ENCODE measurements at places on chromosomes 5 and 9.

- DNase-seq: no peak
These were observed 84.8 kb downstream of the KDM4C start for GRCh38 chr9:6842584-6842947.

- DNase-seq: no peak
These were observed 388.3 kb upstream of the CHD1 start for GRCh38 chr5:99317136-99317535.

- DNase-seq: no peak
These were observed 103.6 kb upstream of the CHD1 start for GRCh38 chr5:99032234-99033013.

DNA sequence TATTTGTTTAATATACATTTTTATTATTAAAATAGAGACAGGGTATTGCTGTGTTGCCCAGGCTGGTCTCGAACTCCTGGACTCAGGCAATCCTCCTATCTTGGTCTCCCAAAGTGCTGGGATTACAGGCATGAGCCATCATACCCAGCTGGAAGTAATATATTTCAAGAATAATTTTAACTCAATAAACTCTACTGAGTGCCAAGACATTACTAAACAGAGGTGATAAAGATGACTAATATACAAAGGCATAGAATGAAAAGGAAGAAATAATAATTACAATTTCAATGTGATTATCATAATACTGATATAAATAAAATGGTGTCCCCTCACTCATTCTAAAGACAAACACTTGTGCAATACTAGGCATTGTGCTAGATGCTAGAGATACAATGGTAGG, 13.9 kb downstream of the GOLPH3 start:
- DNase-seq: no peak

- DNase-seq: no peak
These were observed 793 bp downstream of the AGPAT2 start for GRCh38 chr9:136686534-136686793.

DNA sequence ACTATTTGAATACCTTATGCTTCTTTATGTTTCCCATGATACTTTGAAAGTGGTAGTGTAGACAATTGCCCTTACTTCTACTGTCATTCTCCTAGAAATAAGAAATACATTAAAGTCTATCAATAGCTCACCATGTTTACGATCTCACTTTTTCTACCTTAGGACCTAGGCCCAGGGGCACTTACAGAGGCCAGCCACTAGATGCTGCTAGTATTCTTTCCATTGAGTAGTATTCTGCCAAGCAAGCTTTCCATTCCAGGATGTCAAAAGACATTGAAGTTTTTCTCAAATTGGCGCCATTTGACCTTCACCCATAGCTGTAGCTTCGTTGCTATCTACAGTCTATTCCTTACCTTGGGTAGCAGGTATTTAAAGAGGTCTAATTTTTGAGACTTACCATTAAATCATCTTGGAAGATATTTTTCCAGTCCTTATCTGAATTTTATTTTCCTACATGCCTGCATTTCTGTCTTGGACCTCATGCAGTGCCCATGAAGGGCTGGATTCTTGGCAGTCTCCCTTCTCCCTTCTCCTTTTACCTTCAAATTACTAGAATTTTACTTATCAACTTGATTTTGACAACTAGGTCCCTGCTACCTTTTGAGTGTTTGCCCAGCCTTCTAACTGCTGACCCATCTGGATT, 246.0 kb upstream of the NUDT12 start:
- DNase-seq: no peak

Data from glomerular endothelial cell (primary cell).